ENCODE measurements at places on chromosomes 12 and 14. TPM values are rescaled to one million over a fixed set of nuclear protein-coding genes. Genes with fewer than 3 reads are reported as not detected.

KRT6C gene
- polyA plus RNA-seq = not detected

LGR5 gene
- not detected for polyA plus RNA-seq

ZC3H14 gene
- polyA plus RNA-seq = 55.0 TPM

SLC4A8 gene
- 2.7 TPM for polyA plus RNA-seq

KIF5A gene
- 1.5 TPM for polyA plus RNA-seq

INSM2 gene
- not detected for polyA plus RNA-seq

STAC3 gene
- polyA plus RNA-seq = 2.1 TPM

TOMM20L gene
- not detected for polyA plus RNA-seq

OVCH1 gene
- not detected for polyA plus RNA-seq

C12orf54 gene
- polyA plus RNA-seq = 2.6 TPM

C12orf56 gene
- not detected for polyA plus RNA-seq

ADCY4 gene
- not detected for polyA plus RNA-seq

NYNRIN gene
- 0.04 TPM for polyA plus RNA-seq

MSRB3 gene
- polyA plus RNA-seq = 2.7 TPM

IL31 gene
- polyA plus RNA-seq = not detected

FAM181A gene
- not detected for polyA plus RNA-seq

TSPAN19 gene
- not detected for polyA plus RNA-seq

OTX2 gene
- not detected for polyA plus RNA-seq

SLC11A2 gene
- 15.9 TPM for polyA plus RNA-seq

SFSWAP gene
- polyA plus RNA-seq = 21.4 TPM

NRIP2 gene
- 0.83 TPM for polyA plus RNA-seq

FOXM1 gene
- 37.0 TPM for polyA plus RNA-seq

KRT6A gene
- not detected for polyA plus RNA-seq

CDCA4 gene
- 64.0 TPM for polyA plus RNA-seq

KRT78 gene
- polyA plus RNA-seq = not detected

RNASE7 gene
- polyA plus RNA-seq = not detected

KRT77 gene
- not detected for polyA plus RNA-seq

GLT8D2 gene
- polyA plus RNA-seq = 0.60 TPM

LRR1 gene
- polyA plus RNA-seq = 89.5 TPM

EGLN3 gene
- 0.84 TPM for polyA plus RNA-seq

CD4 gene
- polyA plus RNA-seq = 0.24 TPM

TRIM9 gene
- 0.05 TPM for polyA plus RNA-seq

ADAM21 gene
- polyA plus RNA-seq = 0.16 TPM

GSC gene
- polyA plus RNA-seq = not detected

TUBA1A gene
- polyA plus RNA-seq = 216 TPM

AVPR1A gene
- not detected for polyA plus RNA-seq

KIF26A gene
- polyA plus RNA-seq = not detected

RNASE3 gene
- not detected for polyA plus RNA-seq

ASCL1 gene
- 31.1 TPM for polyA plus RNA-seq

SOX5 gene
- 0.08 TPM for polyA plus RNA-seq

CNTN1 gene
- polyA plus RNA-seq = not detected

KRT79 gene
- polyA plus RNA-seq = not detected

RHOJ gene
- not detected for polyA plus RNA-seq

SPIC gene
- not detected for polyA plus RNA-seq

NUBPL gene
- 11.6 TPM for polyA plus RNA-seq

ITGB7 gene
- polyA plus RNA-seq = 304 TPM

All from GM12878 (cell line).